ENCODE measurements at places on chromosomes 7 and 10.
A peak's percentile ranks its signal among the peaks of the same experiment; 100 is the strongest.

DNA sequence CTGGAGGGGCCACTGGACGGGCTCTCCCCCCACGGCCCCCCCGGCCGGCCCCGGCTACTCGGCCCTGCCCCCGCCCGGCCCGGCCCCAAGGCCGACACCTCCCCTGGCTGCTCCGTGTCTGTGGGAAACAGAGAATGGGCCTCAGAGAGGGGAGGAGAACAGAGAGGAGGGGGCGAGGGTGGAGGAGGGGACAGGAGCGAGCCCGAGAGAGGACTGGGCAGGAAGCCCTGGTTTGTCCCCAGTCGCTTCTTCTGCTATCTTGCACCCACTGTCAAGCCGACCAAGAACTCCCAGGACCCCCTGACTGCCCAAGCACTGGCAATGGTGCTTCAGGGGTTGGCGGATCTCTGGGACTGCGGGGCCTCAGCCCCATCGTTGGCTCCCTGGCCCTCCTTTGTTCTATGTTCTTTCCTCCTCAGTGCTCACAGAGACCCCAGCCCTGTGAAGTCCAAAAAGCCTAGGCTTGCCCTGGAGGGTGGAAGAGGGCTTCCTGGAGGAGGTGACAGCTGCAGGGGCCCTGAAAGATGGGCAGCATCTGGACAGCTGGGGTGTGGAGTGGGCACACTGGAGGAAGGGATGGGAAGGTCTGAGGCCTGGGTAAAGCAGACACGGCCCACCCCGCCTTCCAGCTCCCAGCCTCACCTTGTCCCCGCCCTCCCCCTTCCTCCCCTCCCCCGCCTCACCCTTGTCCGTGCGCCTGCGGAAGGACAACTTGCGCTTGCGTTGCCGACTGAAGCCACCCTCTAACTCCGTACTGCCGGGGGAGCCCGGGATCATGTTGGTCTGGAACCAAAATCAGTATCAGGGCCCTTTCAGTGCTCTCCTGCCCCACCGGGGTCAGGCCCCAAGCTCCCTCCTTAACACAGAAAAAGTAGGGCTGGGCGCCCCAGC is 30.1 kb downstream of the KCNH2 start:
- DNase-seq = no peak

DNA sequence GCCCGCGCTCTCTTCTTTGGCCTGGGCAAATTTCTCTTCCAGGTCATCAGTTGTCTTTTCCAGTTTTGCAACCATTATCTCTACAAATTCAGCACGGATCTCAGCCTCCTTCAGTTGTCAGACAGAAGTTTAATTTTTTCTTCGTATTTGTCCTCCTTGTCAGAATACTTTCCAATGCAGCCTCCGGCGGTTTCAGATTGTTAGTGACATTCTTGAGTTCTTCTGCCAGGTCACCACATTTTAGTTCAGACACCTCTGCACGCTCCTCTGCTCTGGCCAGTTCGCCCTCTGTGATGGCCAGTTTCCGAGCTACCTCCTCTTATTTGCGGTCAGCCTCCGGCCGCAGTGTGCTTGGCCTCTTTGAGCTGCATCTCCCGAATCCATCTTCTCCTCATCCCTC is 32.8 kb upstream of the CPN1 start:
- DNase-seq = no peak

- no peak for DNase-seq
These were observed 530.2 kb downstream of the GATA3 start for GRCh38 chr10:8584666-8585065.

- no peak for DNase-seq
These were observed 69.1 kb downstream of the NKX6-2 start for GRCh38 chr10:132716691-132717490.

- DNase-seq = no peak
These were observed 109.7 kb downstream of the ELMO1 start for GRCh38 chr7:37338966-37339365.

DNA sequence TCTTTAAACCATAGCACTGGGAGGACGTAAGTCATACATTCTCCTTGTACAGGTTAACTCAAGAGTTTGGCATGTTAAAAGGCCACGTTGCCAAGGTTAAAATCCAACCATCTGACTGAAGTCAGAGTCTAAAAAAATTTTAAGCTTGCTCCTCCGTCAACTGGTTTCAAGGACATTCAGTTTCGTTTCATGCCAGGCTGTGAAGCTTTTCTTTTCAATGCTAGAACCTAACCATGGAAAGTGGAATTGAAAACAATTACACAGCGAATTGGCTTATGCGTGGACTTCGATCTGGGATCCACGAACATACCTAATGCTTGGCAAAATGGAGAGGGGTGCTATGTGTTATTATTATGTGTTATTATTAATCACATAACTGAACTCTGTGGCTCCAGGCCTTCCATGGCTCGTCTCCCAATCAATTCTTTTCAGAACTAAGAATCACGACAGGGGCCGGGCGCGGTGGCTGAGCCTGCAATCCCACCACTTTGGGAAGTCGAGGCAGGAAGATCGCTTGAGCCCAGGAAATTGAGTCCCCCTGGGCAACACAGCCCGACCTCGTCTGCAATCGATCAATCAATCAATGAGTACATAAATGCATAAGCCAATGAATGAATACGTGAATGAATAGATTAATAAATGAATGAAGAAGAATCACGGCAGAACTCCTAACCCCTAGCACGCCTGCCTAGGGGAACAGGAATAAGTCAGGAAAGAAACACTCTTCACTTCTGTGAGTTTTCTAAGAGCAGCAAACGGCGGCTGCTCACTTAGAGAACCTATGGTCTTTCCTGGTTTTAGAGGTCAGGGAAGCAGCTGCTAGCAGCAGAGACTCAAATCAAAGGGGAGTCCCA is 733 bp upstream of the ARL5B start:
- DNase-seq = no peak

DNA sequence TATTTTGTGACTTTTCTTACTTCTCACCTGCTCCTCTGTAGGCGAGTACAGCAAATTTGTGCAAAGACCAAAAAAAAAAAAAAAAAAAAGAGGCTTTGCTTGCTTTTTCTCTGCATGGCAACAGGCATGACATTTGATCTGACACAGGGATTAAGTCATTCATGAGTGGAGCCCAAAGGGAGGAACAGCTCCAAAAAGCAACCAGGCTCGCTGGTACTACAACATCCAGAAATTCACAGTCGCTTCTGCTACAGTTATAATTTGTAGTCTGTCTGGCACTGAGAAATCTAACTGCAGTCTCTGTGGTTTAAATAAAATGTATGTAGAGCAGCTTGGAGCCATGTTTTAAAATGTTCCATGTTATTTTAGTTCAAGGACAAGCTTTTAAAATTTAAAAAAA is 31.7 kb downstream of the MKX start:
- no peak for DNase-seq

GRCh38 chr10:103592186-103593021 is 98.9 kb downstream of the NEURL1 start:
- DNase-seq = no peak

- DNase-seq = no peak
These were observed 26.1 kb downstream of the CALML3 start for GRCh38 chr10:5550621-5551530.

DNA sequence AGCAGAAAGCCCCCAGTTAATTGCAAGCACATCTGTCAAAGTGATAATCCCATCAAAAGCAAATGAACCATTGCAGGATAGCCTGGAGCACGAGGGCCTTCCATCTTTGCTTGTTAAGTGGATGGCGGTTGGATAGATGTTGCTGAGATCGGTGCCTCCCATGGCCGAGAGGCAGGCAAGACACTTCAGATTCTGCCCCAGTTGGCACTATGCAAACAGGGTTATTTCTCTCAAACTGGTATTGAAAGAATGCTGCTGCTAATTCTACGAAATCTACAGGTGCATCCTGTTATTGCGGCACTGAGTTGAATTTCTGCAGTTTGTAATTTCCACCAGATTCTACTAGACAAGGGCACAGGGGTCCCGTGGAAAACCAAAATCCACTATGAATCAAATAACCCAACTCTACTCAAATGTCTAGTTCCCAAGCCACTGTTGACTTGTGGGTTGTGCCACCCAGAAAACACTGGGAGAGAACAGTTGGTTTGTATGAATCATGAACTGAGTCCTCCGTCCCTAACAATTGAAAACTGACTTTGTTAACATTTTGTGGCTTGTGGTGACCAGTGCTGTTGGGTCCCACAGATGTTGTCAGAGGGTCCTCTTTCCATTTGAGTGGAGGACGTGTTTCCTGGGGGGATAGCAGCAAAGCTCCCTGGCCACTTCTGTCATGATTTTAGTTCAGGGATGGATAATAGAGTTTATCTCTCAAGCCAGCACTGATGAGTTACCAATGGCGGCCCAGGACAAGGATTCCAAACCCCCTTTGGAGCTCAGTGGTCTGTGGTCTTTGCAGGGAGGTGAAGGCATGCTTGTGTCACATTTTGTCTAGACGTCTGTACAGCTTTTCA is 7.1 kb upstream of the IL2RA start:
- no peak for DNase-seq

GRCh38 chr10:74801447-74801846 is 25.0 kb upstream of the KAT6B start:
- DNase-seq = no peak

DNA sequence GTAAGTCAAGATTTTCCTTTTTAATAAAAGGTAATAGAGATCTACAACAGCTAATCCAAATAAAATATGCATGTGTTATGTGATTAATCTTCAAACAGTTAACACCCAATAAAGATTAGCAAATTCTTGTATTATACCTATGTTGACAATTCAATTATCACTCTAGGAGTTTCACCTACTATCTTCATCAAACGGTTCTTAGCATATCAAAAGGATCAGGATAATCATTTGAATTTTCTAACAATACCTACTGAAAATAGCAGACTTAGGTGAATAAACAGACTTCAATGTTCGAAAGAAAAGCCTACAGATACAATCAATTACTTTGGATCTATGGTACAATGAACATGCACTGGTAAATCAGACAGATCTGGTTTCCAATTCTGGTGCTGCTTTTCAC is 268.3 kb downstream of the CACNA2D1 start:
- DNase-seq = no peak

DNA sequence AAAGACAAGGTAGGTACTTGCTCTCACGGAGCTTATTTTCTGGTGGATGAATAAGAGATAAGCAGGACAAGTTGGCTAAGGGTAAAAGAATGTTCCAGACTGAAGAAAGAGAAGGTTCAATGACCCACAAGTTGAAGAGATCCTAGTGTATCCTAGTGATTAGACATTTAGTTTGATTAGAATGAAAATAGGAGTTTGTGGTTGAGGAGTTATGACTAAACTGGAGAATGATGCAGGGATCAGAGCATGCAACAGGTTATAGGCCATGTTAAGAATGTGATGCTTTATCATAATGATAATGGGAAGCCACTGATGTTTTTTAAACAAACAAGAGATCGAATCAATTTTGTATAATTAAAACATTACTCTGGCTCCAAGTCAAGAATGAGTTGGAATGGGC is 357.2 kb downstream of the HPSE2 start:
- DNase-seq = no peak

- no peak for DNase-seq
These were observed 488.5 kb downstream of the DNAJB6 start for GRCh38 chr7:157825325-157825724.

DNA sequence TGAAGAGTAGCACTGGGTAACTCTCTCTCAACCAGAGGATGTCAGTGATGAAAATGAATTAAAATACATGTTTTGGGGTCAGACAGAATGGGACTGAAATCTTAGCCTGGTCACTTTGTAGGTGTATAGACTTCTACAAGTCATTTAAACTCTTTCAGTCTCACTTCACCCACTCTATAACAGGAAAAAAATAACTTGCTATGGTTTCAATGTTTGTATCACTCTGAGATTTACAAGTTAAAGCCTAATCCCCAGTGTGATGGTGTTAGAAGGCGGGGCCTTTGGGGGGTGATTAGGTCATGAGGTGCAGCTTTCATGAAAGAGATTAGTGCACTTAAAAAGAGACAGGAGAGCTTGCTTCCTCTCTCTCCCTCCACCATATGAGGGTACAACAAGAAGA is 134.8 kb downstream of the INHBA start:
- DNase-seq = no peak

DNA sequence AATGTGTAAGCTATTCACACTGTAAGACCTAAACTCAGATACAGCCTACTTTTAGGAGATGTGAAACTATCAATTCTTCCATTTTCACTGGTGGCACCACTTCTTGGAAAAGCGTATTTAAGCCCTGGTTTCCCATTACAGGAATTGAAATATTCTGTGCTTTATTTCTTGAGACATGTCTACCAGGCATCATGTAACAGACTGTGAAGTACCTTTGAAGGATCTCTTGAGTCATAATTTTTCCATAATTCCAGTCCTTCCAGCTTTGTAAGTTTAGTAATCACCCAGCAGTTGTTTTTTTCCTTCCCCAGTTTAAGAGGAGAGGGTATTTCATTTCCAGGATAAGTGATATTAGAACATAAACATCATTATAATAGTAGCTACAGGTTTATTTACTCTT is 186.0 kb upstream of the PRPS1L1 start:
- DNase-seq = no peak

DNA sequence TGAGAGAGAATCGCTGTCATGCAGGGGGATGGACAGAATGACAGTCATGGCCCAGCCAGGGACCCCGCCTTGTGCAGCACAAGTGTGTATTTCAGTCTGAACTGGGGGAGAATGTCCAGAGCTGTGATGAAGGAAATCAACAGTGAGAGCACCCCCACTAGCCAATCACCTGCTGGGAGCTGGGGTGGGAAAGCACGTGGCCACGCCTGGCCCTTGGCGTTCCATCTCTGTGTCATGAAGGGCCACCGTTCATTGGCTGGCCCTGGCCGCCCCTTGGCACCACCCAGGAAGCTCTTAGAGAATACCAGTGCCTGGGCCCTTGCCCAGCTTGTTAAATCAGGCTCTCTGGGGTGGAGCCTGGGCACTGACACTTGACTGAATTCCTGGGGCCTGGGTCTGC is 22.8 kb downstream of the GRID1 start:
- no peak for DNase-seq

DNA sequence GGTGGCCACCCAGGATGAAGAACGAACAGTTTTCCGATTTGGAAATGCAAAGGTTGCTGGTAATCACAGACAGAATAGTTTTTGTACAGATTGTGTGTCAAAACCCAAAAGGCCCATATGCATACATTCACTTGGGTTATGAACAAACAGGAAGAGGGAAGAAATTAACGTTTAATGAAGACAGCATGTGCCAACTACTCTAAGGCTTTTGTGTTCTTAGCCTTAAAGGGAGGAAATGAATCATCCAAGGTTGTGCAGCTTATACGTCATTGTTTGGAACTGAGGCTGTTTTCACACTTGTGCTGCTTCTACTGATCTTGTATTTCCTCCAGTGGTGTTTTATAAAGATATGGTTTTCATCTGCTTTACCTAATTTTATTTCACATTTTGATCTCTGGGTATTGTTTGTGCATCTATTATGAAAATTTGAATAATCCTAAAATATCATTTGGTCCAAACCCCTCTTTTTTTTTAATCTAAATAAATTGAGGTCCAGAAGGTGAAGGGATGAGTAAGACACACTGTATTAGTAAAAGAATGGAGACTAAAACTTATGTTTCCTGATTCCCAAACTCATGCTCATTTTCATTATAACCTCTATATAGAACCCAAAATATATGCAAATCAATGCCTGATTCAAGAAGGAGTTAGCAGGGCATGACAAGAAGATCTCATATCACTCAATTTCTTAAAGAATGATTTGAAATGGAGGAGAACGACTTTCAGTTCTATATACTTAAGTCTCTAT is 373.1 kb downstream of the THSD7A start:
- peak; percentile 22 for DNase-seq
